ENCODE measurements at places on chromosomes 3 and 15.

DNA sequence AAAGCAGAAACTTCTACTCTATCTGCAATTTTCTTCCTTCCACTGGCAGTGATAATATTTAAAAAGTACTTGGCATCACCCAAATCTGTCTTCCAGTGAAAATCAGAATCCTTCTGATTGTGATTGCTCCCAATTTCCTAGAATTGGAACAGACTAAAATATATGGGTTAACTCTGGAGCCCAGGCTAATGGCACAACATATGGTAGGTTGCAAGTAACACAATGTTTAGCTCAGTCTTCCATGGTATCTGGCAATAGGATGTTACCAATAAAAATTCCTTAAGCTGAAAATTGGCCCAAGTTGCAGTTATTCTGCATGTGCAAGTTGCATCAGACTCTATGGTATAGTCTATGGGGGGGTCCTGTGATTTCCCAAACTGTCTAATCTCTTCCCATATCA is 273.5 kb upstream of the ADAMTS9 start:
- DNase-seq: no peak

- DNase-seq: no peak
Measured at GRCh38 chr3:150147776-150148175, 177.1 kb upstream of the PFN2 start.

DNA sequence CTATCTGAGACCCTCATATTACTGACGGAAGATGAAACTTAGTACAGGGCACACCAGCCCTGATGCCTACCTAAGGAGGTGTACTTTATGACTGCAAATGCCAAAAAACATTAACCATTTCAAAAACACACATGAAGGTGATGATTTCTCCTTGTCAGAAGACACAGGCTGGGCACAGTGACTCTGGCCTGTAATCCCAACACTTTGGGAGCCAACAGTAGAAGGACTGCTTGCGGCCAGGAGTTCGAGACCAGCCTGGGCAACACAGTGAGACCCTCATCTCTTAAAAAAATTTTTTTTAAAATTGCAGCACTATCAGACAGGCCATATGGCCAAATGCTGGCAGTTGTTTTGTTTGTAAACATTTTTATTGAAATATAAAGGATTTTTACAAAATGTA is 73.5 kb downstream of the LRIG1 start:
- no peak for DNase-seq

GRCh38 chr3:177832880-177833279 is 635.6 kb upstream of the TBL1XR1 start:
- no peak for DNase-seq

GRCh38 chr3:23342343-23342742 is 139.2 kb downstream of the UBE2E2 start:
- no peak for DNase-seq

GRCh38 chr3:188133219-188133618 is 20.7 kb upstream of the LPP start:
- no peak for DNase-seq

- DNase-seq: no peak
Measured at GRCh38 chr3:57048052-57048671, 12.3 kb upstream of the SPATA12 start.

- no peak for DNase-seq
Measured at GRCh38 chr15:66098022-66098363, 155.6 kb downstream of the MEGF11 start.

- DNase-seq: no peak
Measured at GRCh38 chr15:26873846-26874245, 7.0 kb downstream of the GABRA5 start.

GRCh38 chr3:37202035-37202434 is 27.7 kb upstream of the LRRFIP2 start:
- no peak for DNase-seq

- no peak for DNase-seq
Measured at GRCh38 chr3:184352149-184352785, 9.1 kb downstream of the CLCN2 start.

- no peak for DNase-seq
Measured at GRCh38 chr15:85597155-85597815, 197.4 kb downstream of the KLHL25 start.

DNA sequence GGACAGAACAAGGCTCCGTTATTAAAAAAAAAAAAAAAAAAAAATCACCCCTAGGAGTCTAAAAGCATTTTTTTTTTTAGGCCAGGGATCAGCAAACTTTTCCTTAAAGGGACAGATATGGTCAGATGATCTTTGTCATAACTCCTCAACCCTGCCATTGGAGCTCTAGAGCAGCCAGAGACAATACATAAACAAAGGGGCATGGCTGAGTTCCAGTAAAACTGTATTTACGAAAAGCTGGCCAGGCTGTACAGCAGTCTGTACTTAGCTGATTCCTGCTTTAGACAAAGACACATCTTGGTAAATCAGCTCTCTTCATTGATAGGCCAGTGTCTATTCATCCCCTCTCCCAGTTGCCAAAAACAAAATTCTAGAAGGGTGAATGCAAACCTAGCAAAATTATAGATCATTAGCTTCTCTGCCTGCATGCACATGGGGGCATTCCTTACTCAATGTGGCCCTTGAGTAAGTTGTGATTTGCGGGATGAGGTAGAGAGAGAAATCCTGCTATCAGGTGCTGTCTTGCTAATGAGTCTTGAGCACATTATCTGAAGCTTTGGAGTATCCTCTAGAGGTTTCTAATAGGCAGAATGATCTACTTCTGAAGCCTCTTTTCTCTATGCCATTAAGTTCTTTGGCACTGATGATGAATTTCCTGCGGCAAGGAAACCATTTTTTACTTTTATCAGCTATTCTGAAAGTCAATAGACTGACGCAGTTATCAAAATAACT is 35.2 kb downstream of the SENP8 start:
- DNase-seq: no peak

GRCh38 chr3:186453531-186453930 is 90.6 kb downstream of the CRYGS start:
- DNase-seq: no peak

DNA sequence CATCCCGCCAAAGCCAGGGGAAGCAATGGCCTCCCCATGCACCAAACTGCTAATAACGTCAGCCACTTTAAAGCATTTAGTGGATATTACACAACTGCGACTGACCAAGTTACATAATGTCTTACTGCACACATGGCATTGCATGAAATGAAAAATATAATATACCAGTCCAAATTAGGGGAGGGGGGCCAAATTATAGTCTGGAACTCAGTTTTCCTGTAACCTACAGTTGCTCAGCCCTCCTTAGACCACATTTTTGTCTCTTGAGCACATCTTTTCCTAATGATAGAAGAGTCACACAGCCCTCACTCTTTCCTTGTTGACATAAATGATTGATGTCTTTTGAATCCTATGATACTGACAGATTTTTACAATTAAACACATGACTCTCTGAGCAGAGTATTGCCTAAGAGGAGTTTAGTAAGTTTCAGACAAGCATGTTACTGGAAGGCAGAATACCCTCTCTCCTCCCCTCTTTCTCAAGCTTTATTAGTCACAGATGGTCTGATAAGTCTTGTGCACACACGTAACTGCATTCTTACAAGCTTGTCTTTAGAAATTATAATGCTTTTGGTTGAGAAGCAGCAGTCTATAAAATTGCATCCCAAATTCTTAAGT is 1.1 kb upstream of the PLD1 start:
- DNase-seq: no peak

DNA sequence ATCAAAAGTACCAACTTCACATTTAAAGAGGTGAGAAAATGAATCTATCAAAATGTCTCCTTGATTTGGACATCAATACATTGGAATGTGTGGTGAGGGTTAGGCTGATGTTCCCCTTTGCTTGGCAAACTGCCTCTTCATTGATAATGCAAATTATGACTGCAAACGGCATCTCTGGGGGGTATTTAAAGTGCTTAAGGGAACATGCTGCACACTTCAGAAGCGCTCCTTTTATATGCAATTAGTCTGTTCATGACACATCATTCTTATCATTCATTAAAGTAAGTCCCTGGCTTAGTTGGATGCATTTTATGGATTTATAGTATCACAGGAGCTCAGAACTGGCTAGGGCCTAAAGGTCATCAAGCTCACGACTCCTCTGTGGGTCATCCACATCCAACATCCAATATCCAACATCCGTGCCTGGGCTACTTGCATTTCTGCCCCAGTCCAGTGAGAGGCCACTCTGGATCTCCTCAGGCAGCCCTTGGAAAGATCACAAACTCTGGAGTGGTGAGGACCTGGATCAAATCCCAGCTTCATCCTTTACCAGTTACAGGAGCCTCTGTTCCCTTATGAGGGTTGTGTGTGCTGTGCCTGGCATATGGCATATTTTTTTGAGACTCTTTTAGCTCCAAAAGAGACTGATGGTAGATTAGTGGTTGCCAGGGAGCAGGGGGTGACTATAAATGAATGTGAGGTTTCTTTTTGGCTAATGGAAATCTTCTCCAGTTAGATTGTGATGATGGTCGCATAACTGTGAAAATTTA is 136.8 kb upstream of the FOXB1 start:
- no peak for DNase-seq

DNA sequence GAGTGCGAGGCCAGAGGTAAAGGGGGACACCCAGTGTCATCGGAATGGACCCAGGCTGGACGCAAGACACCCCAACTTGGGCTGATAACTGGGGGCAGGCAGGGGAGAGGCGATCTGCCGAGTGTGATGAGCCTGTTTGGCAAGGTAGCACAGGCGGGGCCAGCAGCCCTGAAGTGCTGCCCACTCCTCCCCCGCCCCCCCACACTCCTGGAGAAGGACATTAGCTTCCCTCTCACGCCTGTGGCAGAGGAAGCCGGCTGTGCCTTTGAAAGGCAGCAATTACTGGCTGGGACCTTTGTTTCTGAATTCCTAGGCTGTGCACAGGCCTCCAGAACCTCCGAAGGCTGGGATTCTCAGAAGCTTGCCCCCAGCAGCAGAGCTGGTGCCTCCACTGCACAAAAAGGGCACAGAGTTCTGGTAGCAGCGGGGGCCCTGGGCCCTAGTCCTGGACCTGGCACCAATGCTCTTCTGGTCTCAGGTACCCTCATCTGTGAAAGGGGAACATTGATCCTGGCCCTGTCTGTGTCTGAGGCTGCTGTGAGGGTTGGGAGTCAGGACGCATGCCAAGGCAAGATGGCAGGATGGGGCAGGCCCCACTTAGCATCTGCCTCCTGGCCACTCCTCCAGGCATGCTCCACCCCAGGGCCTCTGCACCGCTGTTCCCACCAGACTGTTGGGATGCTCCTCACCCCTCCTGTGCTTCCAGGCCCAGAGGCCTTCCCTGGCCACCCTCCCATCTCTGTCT is 28.6 kb downstream of the IQSEC1 start:
- DNase-seq: no peak

GRCh38 chr3:23667536-23668429 is 138.0 kb upstream of the UBE2E1 start:
- no peak for DNase-seq

DNA sequence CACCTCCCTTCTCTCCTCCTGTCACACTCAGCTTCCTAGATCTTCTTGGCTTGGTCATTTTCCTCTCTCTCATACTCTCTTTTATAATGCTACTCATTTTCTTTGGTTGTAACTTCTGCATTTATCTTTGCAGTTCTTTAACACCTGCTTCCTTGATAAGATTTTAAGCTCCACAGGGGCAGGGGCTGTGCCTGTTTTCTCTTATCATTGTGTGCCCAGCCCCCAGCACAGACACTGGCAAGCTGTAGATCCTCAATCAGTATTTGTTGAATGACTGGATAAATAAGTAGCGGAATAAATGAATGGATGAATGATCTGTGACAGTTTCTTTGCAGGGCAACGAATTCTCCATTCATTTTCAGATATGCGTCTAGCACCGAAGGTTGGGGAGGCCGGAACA is 64.3 kb upstream of the MEX3B start:
- no peak for DNase-seq
